ENCODE measurements at places on chromosomes 3 and 15.

DNA sequence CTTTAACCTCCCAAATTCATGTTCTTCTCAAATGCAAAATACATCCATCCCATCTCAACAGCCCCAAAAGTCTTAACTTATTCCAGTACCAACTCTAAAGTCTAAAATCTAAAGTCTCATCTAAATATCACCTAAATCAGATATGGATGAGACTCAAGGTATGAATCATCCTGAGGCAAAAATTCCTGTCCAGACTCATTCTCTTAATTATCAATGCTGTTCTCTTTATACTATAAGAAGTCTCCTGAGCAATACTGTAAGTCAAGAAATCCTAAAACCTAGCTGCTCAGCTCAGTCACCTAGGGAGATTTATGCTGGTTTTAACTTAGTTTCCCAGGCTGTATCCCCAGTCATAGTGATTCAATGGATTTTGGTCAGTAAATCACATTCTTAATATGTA, 11.1 kb downstream of the RAD18 start:
- DNase-seq = no peak

DNA sequence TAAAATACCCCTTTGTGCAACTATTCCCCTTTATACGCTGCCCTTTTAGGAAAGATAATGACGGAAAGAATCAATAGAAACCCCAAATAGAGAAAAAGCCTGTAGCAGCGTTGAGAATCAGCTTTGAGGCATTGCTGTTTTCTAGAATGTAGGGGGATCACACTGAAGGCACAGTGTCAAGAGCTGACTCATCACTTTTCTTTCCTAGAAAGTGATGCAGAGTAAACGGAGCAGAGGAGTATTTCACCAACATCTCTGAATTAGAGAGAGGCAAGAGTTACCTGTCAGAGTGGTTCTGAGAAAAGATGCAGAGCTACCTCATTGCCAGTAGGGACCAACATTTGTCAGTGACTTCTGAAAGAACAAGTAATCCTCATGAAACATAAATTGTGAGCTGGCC, 269.8 kb upstream of the TMC3 start:
- DNase-seq = no peak

GRCh38 chr15:50740955-50741354, 24.6 kb downstream of the SPPL2A start:
- no peak for DNase-seq

DNA sequence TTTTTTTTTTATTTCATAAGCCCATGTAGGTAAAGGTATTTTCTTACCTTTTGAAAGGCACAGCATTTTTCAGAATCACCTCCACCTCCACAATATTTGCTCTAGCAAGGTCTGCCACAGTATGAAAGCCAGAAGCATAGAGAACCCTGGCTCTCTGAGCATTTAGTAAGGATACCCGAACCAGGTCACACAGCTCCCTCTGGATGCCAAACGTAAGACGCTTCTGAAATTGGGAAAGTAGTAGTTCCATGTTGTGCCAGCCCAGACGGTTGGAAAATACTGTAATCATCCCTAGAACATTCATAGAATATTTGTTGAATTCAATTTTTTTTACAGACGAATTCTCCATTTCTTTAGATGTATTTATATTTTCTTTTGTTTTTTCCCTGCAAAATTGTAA, 52.4 kb downstream of the POLQ start:
- no peak for DNase-seq

- no peak for DNase-seq
These were observed 53.7 kb upstream of the MAGI1 start for GRCh38 chr3:66092175-66092995.

DNA sequence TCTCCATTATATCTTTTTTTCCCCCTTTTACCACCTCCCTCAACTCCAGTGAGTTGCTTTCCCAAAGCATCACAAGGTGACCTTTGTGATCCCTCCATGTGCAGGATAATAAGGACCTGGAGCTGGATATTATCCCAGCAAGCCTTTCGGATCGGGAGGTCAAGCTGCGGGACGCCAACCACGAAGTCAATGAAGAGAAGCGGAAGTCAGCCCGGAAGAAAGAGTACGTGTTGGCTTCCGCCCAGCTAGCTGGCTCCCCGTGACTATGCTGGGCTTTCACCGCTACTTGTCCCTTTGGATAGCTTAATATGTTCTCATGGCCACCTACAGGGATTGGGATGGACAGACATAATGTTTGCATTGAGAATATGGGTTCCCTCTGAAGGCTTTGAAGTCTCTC, 273.7 kb upstream of the UMPS start:
- no peak for DNase-seq

Data from forelimb muscle (tissue), 1 donor.